ENCODE measurements at places on chromosomes 7 and 10.
A peak's percentile ranks its signal among the peaks of the same experiment; 100 is the strongest.

GRCh38 chr7:72453471-72453870 is 41.3 kb upstream of the CALN1 start:
- DNase-seq = no peak

DNA sequence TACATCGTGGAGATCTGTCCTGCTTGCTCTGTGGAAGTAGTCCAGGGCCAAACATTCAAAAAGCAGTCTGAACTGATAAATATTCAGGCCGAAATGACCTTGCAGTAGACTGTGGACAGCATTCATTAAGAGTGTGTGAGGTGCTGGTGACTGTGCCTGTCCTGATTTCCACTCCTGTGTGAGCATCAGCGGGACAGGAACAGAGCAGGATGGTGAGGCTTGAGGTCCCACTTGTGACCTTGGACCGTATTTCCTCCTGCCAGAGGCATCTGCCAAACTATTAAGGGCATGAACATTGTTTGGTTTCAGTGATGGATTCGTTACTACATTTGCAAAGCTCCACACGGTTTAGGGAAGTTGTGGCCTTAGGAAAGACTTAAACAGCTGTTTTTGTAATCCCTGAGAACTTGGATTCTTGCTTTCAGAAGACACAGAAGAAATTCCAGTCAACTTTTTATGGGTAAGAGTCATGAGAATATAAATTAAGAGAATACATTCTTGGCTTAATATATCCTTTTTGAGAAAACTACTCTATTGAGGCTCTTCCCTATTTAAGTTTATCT is 32.8 kb downstream of the CCNY start:
- DNase-seq = peak; percentile 62

DNA sequence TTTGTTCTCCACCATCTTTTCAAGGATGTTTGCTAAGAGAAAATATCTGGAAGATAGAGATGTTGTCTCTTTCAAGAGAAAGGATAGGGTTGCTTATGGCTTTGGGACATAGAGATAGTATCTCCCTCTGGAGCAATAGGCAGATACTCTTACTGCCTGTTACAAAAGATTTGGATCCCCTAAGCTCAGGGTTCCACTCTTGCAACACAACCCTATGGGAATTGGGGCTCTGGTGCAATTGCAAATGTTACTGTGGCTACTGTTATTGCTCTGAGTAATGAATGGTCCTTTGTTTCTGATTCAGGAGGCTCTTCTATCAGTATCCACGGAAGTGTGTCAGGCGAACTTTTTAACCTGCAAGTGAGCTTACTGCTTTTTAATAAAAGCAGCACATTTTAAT is 88.8 kb downstream of the GPR85 start:
- no peak for DNase-seq

GRCh38 chr10:74056050-74056818 is 58.3 kb downstream of the VCL start:
- no peak for DNase-seq

DNA sequence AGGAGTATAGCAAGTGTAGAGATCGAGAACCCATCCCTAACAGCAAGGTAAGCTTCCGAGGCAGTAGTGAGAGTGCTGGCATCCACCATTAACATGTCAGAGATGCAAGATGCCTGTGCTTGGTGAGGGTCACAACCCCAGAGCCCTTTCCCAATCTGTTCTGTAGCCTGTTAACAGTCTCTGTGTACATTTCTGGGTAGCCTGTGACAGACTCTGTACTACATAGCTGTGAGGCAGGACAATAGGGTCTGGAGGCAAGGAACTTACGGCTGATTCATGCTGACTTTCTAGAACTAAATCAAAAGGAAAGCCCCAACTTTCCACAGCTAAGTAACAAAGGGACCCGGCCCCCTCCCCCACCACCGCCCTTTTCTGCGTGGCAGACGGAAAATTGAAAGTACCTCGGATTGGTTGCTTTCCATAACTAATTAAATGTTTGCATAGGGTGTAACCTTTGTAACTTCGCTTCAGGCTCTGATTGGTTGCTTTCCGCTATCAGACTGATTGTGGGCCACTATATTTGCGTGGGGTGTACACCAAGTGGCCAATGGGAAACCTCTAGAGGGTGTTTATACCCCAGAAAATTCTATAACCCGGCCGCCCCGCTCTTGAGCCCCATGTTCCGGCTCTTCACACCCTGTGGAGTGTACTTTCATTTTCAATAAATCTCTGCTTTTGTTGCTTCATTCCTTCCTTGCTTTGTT is 1.4 kb upstream of the TMEM168 start:
- DNase-seq = no peak

DNA sequence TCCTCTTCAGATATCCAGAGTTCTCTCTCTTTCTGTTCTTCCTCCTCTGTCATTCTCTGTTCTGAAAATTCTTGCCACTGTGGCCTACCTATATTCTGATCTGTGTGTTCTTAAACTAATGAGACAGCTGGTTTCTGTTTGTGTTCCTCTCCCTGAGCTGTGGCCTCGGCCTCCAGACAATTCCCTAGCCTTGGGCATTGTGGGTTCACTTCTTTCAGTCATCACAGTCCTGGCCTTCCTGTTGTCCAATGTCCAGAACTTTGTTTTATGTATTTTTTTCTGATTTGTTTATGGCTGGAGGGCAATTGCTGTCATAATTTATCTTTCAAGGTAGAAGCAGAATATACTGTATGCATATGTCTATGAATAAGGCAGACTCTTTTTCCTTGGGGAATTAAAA is 173.2 kb upstream of the MTPN start:
- no peak for DNase-seq
